Aorta (tissue), 5 donors: ENCODE measurements at places on chromosomes 3 and 15. TPM values are rescaled to one million over a fixed set of nuclear protein-coding genes. Genes with fewer than 3 reads are reported as not detected.

DNA sequence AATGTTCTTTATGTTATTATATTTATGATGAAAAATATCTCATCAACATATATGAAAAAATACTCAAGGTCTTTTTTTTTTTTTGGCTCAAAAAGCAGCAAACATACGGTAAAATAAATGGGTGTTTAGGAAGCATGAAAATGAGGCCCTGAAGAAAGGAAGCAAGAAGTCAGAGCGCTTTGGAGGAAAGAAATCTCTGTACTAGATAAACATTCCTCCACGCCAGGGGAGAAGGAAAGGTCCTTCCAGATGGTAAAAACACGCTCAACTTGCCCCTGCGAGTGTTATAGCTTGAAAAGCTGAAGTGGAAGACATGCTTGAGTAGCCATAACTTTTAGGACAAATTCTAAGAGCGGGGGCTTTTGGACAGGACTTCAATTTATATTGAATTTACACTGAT lies 52.9 kb downstream of the FEM1B start:
- no peak for DNase-seq
- no peak overlapping the region for H3K27ac ChIP-seq
- H3K4me1 ChIP-seq: peaks cover 2% of the 10 kb centered on the region
- no peak overlapping the region for H3K4me3 ChIP-seq

GRCh38 chr3:21256932-21257331 lies 494.1 kb downstream of the ZNF385D start:
- no peak for DNase-seq
- H3K27ac ChIP-seq: no peak overlapping the region
- H3K27me3 ChIP-seq: no peaks in the 10 kb centered on the region
- H3K36me3 ChIP-seq: no peaks in the 10 kb centered on the region

DNA sequence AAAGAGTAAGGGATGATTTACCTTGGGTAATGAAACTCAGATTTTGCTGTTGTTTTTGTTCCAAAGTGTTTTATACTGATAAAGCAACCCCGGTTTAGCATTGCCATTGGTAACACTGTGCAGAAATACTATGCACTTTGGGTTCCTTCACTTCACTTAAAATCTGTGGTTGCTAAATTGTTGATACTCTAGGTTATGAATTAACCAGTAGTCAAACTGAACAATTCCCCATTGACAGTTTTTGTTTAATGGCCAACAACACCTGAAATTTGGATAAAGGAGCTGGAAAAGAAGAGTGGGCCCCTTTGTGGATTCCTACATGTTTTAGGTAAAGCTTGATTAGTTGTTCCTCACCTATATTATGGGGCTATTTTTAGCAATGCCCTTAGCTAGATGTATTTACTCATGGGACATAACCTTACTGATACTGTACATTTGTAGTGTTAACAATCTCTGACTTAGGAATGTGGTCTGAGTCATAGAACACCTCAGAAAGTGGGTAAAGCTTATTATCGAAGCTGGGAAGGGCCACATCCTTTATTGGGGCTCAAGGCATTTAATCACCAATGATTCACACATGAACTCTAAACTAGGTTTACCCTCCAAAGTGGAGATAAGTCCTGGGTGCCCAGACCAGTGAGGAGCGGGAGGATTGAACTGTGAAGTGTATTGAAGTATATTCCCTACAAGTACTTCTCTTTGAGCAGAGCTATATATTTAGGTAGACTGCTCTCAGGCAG lies 29.5 kb upstream of the THRB start:
- no peak overlapping the region for H3K4me3 ChIP-seq
- no peaks in the 10 kb centered on the region for H3K27me3 ChIP-seq
- H3K36me3 ChIP-seq: no peaks in the 10 kb centered on the region
- no peak overlapping the region for H3K27ac ChIP-seq

GRCh38 chr3:15241341-15241740 lies 35.3 kb downstream of the CAPN7 start:
- peaks cover 8% of the 10 kb centered on the region for H3K36me3 ChIP-seq
- no peaks in the 10 kb centered on the region for H3K4me1 ChIP-seq
- H3K27ac ChIP-seq: no peak overlapping the region
- no peak for DNase-seq

DNA sequence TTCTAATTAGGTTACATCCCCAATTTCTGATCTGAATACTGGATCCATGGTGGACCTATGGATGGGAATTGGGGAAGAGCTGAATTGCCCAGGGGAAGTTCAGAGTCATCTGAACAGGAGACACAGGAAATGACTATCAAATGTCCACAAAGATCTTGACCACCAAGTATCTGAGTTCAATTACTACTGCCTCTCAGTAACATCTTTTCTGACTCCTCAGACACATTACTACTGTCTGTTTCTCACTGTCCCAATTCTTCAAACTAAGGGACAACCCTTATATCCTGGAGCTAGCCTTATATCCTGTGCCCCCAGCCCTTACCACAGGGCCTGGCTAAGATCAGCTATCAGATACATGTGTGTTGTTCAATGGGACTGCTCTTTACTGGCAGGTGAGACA lies 10.1 kb upstream of the IREB2 start:
- no peak overlapping the region for H3K27ac ChIP-seq
- DNase-seq: no peak
- no peak overlapping the region for H3K4me3 ChIP-seq
- H3K4me1 ChIP-seq: no peaks in the 10 kb centered on the region

DNA sequence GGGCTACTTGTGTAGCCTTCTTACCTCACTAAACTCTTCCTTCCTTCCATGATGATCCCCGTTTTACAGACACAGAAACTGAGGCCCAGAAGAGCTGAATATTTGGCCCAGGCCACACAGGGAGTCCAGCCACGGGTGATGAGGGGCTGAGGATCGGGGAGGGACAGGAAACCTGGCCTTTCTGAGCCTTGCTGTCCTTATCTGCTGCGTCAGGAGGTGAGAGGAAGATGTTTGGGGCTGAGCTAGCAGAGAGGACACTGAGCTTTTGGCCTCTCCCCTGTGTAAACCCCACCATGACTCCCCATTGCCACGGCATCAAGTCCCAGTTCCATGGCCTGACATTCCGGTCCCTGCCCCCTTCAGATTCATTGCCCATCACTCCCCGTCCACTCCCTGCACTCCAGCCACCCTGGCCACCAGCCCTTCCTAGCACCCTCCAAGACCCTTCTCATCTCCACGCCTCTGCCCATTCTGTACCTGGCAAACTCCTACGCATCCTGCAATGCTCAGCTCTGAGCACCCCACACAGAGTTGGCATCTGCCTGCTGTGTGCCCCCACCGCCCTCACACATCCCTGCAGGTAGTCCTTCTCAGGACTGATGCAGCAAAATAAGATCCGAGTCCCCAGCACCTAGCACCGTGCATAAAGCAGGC lies 103.0 kb downstream of the FBLN2 start:
- no peaks in the 10 kb centered on the region for H3K27me3 ChIP-seq
- H3K36me3 ChIP-seq: no peaks in the 10 kb centered on the region
- no peak overlapping the region for H3K27ac ChIP-seq

The CTXN2 gene
- total RNA-seq: not detected

The CNBP gene
- total RNA-seq: 306 TPM

The CPLX3 gene
- not detected for total RNA-seq

The TASOR gene
- total RNA-seq: 55.7 TPM

The EXD1 gene
- not detected for total RNA-seq

The BFSP2 gene
- total RNA-seq: not detected

The HYPK gene
- 12.6 TPM for total RNA-seq

The METTL6 gene
- total RNA-seq: 16.0 TPM

The SYNPR gene
- total RNA-seq: not detected

The COMMD4 gene
- 32.8 TPM for total RNA-seq

The SLC22A13 gene
- 1.3 TPM for total RNA-seq

The TEX55 gene
- total RNA-seq: not detected
